Stimulated activated CD4-positive, alpha-beta T cell treated with anti-CD3 and anti-CD28 coated beads, TNF-alpha, amount 100 ng/mL, for 1 hour (primary cell): ENCODE measurements at places on chromosomes 12 and 14.

- DNase-seq = no peak
Observed at GRCh38 chr12:3202096-3202495, 124.9 kb downstream of the TSPAN9 start.

DNA sequence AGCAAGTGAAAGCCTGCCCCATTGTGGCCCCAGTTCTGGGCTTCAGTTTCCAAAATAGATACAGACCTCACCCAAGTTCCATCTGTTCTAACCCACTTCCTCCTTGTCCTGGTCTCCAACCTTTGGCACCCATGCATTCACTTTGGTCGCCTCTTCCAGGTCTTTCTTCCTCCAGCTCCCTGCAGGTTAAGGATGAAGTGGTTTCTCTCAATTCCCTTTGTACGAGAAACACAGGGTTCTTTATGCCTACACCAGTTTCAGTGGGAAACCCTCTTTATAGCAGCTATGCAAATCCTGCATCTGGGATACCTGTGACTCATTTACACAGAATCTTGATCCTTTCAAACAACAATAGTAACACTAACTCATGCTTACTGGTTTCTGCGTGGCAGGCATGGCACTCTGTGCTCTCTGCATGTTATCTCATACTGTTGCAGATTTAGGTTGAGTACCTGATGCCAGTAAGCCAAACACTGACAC lies 110.6 kb upstream of the AMIGO2 start:
- DNase-seq = no peak

GRCh38 chr12:112961536-112961935 lies 16.8 kb upstream of the OAS2 start:
- DNase-seq = no peak

GRCh38 chr14:51242545-51243490 lies 2.8 kb downstream of the TMX1 start:
- DNase-seq = no peak

- DNase-seq = no peak
Observed at GRCh38 chr12:49138587-49138986, 7.4 kb upstream of the TUBA1B start.

GRCh38 chr14:22545842-22546721 lies 42.9 kb downstream of the DAD1 start:
- DNase-seq = no peak

- DNase-seq = no peak
Observed at GRCh38 chr12:96677363-96677762, 188.0 kb downstream of the CFAP54 start.

DNA sequence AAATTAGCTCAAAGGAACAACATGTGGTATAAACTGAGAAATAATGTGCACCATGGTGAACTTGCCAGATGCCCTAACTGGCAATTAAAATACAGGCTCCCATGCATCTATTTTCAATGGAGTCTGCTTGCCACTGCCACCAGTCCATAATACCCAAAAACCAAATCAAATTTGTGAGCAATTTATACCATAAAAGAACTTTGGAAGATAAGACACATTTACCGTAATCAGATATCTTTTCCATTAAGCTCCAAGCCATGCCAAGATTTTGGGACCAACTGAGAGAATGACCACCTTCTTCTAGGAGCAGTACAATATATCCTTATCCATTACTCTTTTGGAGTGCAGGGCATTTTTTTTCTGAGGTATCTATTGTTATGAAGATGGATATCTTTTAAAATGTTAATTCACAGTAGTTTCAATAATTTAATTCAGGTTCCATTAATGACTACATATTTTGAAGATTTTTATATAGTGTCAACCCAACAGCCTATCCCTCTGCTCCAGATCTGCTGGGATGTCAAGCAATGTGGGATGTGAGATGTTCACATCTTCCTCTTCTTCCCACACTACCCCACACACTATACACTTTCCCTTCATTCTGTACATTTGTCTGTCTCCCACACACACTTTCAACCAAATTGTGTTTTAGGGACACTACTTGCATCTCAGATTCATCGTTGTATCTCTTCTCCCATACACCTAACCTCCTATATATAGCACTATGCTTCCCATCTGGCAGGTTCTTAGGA lies 53.3 kb downstream of the KIF21A start:
- DNase-seq = no peak

DNA sequence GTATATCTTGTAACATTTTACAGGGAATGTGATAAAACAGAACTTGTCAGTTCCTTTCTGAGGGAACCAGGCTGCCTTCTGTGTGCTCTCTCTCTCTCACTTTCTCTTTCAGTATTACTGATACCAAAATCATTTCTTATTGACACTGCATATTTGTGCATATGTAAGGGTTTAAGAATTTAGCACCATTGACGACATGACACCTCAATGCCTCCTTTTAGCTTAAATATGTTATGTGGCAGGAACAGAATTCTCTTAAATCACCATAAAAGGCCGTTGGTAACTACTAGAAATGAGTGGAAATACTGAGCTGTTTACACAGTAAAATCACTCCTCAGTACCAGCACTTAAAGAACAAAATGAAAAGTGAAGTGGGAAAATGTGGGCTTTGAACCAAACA lies 457.7 kb upstream of the SYT1 start:
- no peak for DNase-seq

GRCh38 chr12:66127650-66128049 lies 2.9 kb downstream of the LLPH start:
- DNase-seq = no peak

DNA sequence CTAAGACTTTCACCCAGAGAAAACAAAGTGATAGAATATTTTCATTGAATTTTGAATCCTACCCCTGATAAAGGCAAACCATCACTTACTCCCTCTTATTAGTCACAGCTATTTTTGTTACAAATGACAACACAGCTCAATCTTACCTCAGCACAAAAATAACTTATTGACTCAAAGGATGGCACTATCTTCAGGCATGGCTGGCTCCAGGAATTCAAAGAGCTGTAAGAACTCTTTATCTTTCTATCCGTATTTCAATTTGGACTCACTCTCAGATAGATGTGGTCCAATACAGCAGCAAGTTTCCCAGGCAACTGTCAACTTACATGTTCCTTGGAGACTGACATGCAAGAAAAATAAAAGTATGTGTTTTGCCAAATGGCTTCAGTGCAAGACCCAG lies 709.4 kb upstream of the MDGA2 start:
- no peak for DNase-seq

GRCh38 chr14:79356040-79356439 lies 855.3 kb downstream of the DIO2 start:
- DNase-seq = no peak

DNA sequence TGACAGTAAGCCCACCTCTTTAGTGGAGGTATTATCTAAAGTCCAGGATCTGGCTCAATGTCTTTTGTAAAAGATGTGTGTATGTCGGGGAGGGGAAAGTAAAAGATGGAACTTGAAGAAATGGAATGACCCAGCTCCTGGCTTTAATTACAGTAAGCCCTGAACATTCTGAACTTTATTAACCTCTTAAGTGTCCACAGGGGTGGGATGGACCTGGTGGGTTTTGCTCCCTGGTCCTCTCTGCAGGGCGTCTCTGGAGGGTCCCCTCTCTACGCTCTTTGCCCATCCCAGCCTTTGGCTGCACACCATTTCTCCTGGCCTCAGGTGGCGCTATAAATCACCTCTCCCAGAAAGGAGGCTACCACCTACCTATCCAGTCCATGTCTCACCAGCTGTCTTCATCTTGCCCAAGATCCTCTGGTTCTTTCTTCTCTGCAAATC lies 3.7 kb upstream of the CISTR start:
- DNase-seq = no peak

DNA sequence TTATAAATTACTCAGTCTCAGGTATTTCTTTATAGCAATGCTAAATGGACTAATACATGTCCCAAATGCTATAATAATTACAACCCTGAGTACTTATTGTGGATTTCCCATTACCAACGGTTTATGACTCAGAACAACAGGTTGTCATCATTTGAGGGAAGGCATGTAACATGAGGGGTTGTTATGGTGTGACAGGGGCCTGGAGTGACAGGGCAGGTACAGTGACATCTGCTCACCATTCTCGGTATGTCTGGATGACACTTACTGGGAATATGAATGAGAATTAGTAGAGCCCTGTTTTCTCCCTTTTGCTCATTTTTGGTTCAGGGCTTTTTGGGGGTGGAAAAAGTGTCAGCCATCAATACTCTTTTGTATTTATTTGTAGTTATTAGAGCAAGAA lies 36.2 kb upstream of the FERMT2 start:
- no peak for DNase-seq

DNA sequence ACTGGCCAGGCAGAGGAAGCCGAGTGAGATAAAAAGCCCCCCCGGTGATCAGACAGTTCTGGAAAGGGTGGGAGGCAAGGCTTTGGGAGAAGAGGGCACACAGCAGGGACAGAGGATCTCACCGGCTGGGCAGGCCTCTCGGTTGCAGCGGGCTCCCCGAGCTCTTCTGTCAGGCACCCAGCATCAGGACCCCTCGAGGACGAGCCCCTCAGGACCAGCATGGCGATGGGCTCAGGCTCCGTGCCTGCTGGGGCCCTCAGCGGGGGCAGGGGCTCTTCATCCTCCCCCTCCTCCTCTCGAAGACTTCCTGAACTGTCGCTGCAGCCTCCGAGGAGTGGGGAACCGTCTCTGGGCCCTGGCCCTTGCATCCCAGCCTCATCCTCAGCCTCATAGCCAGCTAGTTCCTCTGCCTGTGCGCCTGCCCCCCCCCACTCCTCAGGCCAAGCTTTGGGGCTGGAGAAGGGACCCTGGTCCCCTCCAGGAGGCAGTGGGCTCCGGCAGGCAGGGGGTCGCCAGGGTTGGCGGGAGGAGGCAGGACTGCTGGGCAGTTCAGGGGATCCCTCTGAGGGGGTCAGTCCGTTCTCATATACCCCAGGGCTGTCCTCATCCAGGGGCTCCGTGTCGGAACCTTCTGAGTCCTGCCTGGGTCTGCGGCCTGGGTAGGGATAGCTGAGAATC lies 3.4 kb upstream of the AP1G2 start:
- DNase-seq = no peak

GRCh38 chr12:114403011-114403689 lies 2.8 kb downstream of the TBX5 start:
- no peak for DNase-seq

DNA sequence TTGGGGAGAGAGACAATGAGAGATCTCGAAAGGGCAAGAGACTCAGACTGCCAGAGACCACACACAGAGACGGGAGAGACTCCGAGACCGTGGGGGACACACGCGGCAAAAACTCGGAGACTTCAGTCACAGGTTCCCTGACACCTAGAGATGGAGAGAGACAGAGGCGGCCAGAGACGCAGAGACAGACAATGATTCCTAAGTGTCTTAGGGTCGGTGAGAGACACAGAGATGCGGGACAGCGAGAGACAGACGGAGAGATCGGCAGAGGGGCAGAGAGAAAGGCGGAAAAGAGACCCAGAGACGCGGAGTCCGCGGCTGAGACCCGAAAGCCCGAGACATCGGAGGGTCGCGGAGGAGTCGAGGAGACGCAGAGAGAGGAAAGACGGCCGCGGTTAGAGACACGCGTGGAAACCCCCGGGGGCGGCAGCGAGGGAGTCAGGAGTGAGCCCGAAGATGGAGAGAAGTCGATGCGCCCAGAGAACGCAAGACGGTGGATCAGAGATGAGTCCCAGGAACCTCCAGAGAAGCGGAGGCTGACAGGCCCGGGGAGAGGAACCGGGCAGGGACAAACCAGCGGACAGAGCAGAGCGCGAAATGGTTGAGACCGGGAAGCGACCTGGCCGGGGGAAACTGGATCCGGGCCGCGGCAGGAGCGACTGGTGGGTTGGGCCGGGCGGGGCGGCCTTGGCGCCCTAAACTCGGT lies 7.8 kb downstream of the LHX5 start:
- DNase-seq = no peak

- no peak for DNase-seq
Observed at GRCh38 chr12:70306676-70307075, 59.4 kb upstream of the KCNMB4 start.

GRCh38 chr12:31585271-31585670 lies 5.7 kb downstream of the DENND5B start:
- DNase-seq = no peak

GRCh38 chr12:71958056-71958455 lies 19.4 kb downstream of the TPH2 start:
- no peak for DNase-seq

GRCh38 chr12:58502841-58503240 lies 417.5 kb downstream of the LRIG3 start:
- DNase-seq = no peak

GRCh38 chr14:51295646-51296263 lies 55.7 kb downstream of the TMX1 start:
- no peak for DNase-seq

GRCh38 chr12:92356425-92356824 lies 210.8 kb upstream of the BTG1 start:
- DNase-seq = no peak

GRCh38 chr12:92019491-92020277 lies 126.0 kb downstream of the BTG1 start:
- no peak for DNase-seq

DNA sequence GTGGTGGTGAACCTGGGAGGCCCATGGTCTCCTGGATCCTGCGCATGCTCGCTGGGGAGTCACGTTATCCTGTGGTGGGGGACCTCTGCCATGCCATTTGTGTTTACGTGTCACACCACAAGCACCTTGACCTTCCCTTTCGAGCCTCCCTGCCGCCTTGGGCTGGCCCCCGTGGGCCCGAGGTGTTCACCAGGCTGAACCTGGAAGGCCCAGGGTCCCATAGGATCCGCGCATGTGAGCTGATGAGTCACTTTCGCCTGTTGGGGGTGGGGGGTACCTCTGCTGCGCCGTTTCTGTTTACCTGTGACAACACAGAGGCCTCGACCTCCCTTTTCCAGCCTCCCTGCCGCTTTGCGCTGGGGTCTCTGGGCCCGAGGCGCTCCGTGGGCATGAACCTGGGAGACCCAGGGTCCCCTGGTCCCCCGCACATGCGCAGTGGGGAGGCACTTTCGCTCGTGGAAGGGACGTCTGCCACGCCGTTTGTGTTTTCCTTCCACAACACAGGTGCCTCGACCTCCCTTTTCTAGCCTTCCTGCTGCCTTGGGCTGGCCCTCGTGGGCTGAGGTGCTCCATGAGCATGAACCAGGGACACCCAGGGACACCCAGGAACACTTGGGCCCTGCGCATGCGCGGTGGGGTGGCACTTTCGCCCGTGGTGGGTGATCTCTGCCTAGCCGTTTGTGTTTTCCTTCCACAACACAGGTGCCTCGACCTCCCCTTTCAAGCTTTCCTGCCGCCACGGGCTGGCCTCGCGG lies 334.1 kb downstream of the ALG10 start:
- no peak for DNase-seq

- DNase-seq = no peak
Observed at GRCh38 chr14:30283822-30284446, 275.0 kb upstream of the G2E3 start.

- DNase-seq = no peak
Observed at GRCh38 chr12:4960030-4960429, 50.3 kb downstream of the KCNA1 start.

DNA sequence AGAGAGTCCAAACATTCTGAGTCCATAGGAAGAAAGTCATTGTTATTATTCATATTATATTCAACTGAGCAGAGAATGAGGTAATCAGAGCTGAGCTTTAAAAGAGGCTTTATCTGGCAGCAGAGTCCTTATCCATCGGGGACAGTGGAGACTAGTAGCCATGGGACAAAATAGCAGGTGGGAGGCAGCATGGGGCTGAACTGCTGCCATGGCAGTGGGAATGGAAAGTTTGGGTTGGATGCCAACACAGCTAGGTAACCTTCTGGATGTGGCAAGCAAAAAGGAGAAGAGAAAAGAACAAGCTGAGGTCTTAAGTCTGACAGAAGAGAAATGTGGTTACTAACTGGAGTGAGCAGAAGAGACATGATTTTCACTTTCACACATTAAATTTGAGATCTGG lies 71.0 kb upstream of the CDKN3 start:
- no peak for DNase-seq

- no peak for DNase-seq
Observed at GRCh38 chr14:70563869-70564268, 29.1 kb upstream of the ADAM20 start.

- DNase-seq = no peak
Observed at GRCh38 chr12:30796313-30796780, 41.6 kb upstream of the CAPRIN2 start.
